ENCODE measurements at places on chromosomes 2 and 18.

GRCh38 chr2:58064086-58064485, 17.5 kb downstream of the VRK2 start:
- DNase-seq: no peak

DNA sequence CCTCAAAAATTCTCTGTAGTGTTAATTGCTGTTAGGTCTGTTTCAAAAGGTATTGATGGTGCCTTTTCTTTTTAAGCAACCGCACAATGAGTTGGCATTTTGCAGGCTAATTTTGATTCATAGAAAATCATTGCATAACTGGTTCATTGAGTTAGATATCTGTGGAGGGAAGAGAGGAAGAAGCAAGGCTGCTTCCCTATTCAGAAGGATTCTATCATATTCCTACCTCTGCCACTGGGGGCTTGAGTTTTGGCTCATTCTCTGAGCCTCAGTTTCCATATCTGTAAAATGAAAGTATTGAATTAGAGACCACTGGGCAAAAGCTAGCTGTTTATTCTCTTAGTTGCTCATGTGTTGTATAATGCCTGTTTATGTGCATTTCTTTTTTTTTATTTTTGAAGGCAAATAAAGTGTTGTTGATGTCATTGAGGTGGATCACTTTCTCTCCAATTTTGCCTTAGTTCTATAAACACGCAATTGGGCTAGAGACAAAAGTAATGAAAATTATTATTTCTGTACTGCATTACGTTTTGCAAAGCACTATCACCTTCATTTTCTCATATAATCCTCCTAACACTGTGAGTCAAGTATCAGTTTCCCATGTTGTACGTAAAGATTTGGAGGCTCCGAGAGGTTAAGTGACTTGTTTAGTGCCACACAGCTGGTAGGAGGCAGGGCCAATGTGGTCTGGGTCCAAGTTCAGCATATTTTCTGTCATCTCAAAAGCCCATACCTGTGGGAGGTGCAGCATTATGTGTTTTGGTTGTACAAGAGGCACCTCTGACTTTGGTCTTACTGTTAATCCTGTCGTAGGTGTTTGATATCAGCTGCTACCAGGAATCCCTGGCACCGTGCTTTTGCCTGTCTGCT, 5.9 kb downstream of the TRIB2 start:
- no peak for DNase-seq

DNA sequence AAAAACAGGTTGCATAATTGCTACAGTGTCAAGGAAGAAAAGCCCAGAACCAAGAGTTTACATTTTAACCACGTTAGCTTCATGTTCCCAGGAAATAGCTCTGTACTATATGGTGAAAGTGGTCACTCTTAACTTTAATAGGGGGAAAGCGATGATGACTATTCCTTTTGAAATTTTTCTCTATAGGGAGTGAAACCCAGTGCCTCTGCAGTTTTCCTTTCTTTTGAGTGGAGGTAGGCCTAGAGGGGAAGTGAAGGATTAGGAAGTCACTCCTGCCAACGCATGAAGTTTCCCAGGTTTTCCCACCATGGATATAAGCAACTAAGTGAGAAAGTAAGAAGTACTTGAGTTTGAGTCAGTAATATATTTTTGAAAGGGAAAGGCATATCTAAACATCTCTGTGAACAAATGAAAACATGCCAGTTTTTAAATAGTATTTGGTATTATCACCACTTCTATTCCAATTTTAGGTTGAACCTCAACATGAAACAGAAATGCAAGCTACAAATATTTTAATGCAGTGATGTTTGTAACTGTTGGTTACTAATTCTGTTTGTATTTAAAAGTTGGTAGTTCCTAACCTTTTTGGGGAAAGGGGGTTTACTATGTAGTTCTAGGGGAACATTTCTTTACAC, 91.9 kb downstream of the VRK2 start:
- DNase-seq: no peak

GRCh38 chr18:35071819-35072247, 30.6 kb downstream of the MAPRE2 start:
- DNase-seq: no peak

DNA sequence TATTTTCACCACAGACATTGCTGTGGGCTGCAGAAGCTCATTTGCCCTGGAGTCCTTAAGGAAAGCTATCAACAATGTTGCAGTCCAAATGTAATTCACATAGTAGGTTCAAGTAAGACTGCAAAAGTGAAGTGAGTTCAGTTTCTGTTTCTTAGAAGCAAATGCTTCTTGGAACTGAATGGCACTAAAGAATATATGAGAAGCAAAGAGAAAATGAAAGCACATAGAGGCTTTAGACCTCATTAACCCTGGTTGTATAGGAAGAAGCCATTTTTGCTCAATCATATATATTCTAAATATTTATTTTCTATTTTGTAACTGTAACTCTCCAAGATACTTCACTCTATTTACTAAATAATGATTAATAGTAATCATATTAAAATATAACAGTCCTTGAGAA, 292.0 kb downstream of the ZNF804A start:
- no peak for DNase-seq

DNA sequence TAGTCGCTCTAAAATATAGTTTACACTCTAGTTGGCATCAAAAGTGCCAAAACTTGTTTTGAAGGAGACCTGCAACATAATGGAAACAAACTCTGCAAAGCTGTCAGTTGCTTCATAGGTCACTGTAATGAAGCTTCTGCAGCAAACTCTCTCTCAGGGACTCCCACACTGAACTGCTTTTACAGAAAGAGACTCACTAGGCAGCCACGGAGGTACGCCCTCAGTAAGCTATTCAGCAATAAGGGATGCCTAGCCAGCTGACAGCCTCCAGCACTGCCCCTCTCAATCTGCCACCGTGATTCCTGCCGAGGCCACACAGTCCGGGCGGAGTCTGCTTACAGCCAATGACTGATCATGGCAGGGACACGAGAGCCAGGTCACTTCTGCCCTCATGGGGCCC, 51.1 kb downstream of the COLEC12 start:
- no peak for DNase-seq

DNA sequence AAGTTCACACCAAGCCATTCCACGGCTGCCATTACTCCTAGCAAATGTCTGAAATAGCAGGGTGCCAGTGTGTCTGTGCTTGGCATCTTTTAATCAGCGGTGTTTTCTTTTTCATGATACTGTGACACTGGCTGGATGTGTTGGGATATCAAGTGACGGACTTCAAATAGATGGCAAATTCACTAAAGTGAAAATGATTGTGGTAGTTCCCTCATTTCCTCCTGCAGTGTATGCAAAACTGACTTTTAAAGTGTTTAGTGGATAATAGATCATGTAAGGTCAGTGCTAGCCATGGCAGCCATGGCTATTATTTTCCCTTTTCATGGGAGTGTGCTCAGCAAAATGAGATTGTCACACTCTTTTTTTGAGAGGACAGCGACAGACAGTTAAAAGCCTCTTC, 261.5 kb upstream of the SIX3 start:
- no peak for DNase-seq

DNA sequence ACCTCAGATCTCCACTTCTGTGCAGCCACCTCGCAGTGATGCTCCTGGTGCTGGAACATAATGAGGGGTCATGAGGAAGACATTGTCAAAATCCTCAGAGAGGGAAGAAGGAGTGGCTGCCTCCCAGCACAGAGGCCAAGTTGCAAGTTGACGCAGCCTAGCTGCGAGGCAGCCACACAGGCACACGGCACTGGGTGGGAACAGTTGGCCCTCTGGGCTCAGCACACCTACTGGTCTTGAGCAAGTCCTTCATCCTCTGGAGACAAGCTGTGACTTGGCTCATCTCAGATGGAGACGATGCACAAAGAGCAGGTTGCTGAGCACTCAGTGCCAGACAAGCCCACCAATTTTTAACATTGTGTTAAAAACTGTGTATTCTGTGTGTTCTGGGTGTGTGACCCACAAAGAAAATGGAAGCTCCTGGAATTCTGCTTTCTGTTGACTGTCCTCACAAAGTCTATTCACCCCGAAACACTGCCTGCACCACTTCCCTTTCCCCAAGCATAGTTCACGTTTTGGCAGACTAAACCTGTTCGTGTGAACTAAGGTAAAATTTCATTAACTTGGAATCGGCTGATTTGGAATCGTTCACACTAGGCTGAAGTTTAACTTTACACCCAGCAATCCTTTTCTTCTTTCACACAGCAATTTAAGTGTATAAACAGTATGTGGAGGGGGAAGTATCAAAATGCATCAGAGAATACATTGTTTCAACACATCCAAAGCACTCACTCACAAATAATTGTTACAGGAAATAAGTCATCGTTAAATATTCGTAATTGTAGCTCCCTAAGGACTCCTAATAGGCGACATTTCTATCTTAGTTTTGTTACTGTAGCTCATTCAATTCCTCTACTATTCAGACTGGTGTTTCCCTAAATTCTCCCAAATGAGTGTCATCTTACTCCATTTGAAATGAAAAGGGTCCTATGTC, 266.6 kb upstream of the ID2 start:
- DNase-seq: no peak

GRCh38 chr2:28668880-28669279, 82.8 kb upstream of the PPP1CB start:
- no peak for DNase-seq

GRCh38 chr2:171798156-171798820, 95.8 kb downstream of the SLC25A12 start:
- peak; percentile 59 for DNase-seq

GRCh38 chr2:207725873-207726578, 14.6 kb downstream of the CCNYL1 start:
- DNase-seq: no peak

DNA sequence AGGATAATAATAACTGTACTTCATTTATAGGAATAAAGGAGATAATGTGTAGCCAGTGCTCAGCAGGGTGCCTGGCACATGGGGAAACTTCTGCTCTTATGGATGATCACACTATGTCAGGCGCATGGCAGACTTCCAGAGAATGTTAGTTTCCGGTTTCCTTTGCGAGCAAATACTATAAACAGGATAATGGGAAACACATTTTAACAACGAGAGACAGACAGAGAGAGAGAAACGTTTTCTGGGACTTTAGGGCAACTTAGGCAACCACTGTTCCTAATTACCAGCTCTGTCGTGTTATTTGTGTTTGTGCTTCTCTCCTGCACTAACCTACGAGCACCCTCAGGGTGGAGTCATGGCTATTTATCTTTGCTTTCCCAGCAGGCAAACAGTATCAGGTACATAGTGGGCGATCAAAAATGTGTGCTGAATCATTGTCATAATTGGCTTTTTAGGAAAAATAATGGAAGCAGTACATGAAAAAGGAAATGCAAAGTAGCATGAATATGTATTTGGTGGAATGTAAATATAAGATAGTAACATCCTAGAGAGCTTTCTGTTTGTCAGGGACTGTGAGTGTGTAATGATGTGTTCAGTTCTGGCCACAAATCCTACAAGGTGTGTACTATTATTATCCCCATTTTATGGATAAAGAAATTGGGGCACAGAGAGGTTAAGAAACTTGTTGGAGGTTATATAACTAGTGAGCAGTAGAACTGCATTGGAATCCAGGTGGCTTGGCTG, 36.8 kb upstream of the IGFBP2 start:
- peak; percentile 76 for DNase-seq

DNA sequence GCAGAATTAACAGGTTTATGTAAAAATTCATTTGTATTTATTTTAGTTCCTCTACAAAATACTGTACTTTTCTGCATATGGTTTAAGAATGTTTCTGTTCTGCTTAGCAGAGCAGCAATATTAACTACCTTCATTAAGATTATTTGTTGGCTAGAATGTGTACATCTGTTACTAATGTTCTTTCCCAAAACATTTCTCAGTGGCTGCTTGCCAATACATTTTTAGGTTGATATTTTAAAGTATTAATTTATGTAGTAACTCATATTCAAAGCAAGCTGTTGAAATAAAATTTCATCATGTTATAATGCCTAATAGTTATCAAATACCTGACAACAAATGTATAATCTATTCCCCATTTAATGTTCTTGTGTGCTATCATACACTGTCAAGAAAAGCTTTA, 40.3 kb downstream of the PRKD3 start:
- no peak for DNase-seq

DNA sequence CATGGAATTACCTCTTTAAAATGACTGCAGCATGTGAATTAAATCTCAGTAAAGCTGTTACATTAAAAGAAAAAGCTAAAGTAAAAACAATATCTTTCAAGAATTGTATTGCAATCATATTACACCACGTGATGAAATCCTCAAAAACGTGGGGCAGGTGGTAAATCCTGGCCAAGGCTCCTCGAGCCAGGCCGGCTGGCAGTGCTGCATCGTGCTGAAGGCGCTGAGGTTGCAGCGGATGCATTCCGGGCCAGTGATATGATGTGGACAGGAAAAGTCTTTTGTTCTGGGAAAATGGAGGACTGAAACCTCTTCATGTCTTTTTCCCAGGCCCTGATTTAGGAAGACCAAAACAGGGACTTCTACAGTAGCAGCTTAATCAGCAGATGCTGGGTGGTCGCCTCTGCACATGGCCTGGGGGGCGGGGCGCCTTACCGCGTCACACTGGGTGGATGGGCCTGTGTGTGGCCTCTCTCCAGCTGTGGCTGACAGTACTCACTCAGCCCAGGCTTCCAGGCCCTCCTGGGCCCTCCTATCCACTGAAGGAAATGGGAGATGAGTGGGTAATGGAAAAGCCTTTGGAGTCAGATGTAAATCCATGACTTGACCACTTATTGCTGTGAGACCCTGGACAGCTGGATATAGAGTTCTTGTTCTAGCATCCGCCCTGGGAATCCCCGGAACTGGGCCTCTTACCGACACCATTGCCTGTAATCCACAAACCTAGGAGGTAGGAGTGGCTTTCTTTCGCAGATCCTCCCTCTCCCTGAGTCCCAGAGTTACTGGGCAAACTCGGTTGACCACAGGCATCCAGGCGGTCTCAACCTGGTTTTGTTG, 45.1 kb downstream of the PROC start:
- DNase-seq: no peak

DNA sequence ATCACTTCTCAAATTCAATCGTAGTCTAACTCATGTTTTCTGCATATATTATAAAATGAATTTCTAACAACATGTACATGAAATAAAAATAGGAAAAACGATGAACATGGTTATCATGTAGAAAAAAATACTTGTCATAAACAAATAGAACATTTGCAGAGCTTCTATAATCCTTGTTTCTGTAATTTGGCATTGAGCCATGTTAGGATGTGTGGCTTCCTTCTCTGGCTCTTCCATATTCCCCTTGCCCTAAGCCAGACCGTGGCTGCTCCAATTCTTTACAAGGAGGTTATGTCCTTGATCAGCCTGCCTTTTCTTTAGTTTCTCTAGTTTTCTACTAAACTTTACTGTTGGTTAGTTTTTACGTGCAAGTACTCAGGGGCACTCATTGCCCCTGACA, 155.3 kb downstream of the COL6A3 start:
- no peak for DNase-seq

DNA sequence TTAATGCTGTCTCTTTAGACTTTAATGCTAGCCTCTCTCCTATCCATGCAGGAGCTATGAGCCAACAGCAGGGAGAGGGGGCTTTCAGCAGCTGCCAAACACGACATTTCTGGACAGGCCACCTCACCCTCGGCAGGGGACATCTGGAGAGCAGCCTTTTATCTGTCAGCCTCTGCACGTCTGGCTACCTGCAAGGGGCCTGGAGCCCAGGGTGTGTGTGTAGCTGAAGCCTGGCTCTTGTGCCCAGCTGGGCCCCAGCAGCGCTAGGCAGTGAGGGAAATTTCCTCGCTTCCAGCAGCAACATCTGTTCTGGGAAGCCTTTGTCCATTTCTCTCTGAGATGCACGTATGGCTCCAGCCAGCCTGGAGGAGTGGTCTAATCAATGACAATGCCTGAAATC, 728.7 kb upstream of the ID2 start:
- no peak for DNase-seq

Data from A172 (cell line).